GM18507 (cell line): ENCODE measurements at places on chromosomes 6 and 20.

- DNase-seq: no peak
Observed at GRCh38 chr20:35463455-35464300, 8.3 kb downstream of the CEP250 start.

- DNase-seq: no peak
Observed at GRCh38 chr20:64130876-64131275, 23.5 kb upstream of the NPBWR2 start.

- DNase-seq: no peak
Observed at GRCh38 chr6:4872841-4873240, 96.6 kb downstream of the CDYL start.

DNA sequence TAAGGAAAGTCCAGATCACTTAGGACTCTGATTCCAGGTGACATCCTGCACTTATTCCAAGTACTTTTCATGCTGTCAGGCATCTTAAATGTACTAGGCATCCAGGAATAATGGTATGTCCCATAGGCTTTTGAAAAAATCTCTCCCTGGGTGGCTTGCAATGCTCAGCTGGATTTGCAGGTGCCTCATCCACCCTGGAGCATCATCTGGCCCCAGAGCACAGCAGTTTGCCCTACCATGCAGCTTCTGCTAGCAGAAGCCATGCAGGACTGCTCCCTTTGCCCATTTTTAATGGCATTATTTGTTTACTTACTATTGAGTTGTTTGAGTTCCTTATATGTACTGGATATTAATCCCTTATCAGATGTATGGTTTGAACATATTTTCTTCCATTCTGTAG is 45.2 kb downstream of the DZANK1 start:
- DNase-seq: no peak

DNA sequence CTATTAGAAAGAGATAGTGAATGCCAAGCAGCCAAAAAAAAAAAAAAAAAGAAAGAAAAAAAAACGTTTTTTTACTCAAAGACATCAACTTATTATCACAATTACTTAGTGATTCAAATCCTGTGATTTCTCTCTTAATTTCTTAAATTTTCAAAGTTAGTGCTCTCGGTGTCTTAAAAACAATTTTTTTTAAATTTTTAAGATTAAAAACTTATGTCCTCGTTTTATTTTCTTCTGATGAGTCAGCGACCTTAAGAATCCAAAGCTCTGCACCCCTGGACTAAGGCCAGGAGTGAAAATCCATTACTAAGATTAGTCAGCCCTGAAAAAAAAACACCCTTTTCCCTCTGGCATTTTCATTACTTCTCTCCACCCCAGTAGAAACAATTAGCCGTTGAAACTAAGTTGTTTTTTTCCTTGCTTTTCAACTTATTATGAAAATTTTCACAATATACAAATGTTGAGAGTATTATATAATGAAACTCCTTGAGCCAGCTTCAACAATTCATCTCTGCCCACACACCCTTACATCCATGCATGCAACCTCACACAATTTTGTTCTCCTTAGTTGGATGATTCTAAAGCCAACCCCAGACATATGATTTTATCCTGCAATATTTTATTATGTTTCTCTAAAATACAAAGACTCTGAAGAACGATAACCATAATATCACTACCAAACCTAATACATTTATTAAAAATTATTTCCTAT is 85.6 kb upstream of the CARMIL1 start:
- DNase-seq: no peak

DNA sequence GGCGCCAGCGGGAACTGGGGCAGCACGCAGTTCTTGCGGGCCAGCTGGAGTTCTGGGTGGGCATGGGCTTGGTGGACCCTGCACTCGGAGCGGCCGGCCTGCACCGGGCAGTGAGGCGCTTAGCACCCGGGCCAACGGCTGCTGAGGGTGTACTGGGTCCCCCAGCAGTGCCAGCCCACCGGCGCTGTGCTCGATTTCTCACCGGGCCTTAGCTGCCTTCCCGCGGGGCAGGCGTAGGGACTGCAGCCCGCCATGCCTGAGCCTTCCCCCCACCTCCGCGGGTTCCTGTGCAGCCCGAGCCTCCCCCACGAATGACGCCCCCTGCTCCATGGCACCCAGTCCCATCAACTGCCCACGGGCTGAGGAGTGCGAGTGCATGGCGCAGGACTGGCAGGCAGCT is 168.8 kb downstream of the CD24 start:
- DNase-seq: no peak

GRCh38 chr6:131946404-131946991 is 4.7 kb downstream of the CCN2 start:
- DNase-seq: no peak

DNA sequence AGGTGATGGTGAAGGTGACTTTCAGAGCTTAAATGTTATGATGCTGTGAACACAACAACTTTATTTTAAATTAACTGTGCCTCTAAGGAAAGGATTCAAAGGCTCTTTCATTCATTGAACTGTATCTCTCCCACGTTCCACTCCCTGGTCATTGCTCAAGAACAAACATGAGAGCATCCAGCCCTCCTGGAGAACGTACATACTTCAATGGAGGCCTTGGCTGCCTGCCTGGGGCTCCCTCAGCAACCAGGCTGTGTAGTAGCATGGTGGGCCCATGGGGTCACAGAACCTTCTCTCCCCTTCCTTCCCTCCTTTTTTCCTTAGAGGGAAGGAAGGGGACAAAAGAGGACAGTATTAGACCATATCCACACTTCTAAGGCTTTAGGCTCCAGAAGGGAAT is 234.3 kb downstream of the CDC5L start:
- DNase-seq: no peak

GRCh38 chr6:132494954-132495353 is 18.0 kb downstream of the STX7 start:
- no peak for DNase-seq

- peak; percentile 18 for DNase-seq
Observed at GRCh38 chr6:44128020-44128917, 915 bp downstream of the TMEM63B start.

GRCh38 chr20:39524371-39524911 is 562.3 kb downstream of the DHX35 start:
- no peak for DNase-seq

GRCh38 chr6:13229205-13230085 is 98.9 kb downstream of the TBC1D7 start:
- peak; percentile 65 for DNase-seq

GRCh38 chr6:7260291-7261031 is 52.5 kb downstream of the SSR1 start:
- no peak for DNase-seq

DNA sequence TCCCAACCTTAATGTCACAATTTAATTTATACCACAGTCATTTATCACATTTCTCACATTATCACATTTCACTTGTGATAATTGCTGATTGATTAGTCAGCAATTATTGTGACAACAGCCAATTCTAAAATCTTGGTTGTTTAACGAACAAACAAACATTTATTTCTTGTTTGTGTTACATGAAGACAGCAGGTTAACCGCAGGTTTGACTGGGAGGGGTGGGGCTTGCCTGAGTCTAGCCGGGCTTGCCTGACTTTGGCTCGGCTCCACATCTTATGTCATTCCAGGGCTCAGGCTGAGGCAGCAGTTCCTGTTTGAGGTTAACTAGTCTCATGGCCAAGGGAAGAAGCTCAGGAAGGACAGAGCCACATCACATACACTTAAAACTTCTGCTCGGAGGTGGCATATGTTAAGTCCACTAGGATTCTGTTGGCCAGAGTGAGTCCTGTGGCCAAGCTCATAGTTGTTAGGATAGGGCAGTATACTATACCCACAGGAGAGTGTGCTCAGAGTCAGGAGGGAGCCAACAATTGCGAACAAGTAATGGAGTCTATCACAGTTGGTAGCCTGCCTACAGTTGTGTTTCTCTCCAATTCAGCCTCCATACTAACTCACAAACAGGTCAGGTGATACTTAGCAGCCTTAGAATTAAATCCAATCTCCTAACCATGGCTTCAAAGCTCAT is 90.0 kb upstream of the IFNGR1 start:
- no peak for DNase-seq

GRCh38 chr6:107666084-107666980 is 157.8 kb downstream of the SCML4 start:
- DNase-seq: no peak

DNA sequence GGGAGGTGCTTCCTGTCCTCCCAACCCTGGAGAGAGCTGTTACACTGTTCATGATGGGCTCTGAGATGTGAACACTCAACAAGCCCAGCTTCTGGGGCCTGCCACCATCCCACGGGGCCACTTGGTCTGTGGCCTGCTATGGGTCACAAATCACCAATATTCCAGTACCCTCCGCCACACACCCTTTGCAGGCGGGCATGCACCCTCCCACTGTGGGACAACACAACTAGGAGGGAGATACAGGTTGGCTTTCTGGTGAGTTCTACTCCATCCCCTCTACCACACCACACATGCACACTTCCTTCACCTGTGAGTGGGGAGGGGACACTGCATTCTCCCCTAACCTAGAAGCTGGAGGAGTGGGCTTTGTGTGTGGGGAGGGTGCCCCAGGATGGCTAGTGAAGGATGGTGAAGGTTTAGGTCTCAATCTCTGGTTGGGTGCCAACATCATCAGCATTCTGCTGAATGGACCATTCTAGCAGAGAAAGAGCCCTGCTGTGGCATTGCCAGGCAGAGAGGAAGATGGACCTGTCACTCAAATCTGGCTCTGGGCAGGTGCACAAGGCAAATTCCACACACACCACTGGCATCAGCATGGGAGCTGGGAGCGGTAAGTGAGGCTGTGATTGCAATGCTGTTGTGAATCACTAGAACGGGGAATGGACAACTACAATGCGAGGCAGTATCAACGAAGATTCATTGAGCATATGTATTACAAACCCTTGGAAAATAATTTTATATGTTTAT is 175.1 kb downstream of the THBS2 start:
- DNase-seq: no peak

DNA sequence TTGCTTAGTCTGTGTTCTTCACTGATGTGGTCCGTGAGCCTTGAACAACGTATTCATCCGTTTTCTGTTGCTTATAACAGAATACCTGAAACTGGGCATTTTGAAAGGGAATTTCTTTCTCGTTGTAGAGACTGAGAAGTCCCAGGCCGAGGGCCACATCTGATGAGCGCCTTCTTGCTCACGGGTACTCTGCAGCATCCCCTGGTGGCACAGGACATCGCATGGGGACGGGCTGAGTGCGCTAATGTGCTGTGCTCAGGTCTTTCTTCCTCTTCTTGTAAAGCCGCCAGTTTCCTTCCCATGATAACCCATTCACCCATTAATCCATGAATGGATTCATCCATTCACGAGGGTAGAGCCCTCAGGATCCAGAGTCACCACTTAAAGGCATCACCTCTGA is 161.0 kb downstream of the NFATC2 start:
- DNase-seq: no peak

DNA sequence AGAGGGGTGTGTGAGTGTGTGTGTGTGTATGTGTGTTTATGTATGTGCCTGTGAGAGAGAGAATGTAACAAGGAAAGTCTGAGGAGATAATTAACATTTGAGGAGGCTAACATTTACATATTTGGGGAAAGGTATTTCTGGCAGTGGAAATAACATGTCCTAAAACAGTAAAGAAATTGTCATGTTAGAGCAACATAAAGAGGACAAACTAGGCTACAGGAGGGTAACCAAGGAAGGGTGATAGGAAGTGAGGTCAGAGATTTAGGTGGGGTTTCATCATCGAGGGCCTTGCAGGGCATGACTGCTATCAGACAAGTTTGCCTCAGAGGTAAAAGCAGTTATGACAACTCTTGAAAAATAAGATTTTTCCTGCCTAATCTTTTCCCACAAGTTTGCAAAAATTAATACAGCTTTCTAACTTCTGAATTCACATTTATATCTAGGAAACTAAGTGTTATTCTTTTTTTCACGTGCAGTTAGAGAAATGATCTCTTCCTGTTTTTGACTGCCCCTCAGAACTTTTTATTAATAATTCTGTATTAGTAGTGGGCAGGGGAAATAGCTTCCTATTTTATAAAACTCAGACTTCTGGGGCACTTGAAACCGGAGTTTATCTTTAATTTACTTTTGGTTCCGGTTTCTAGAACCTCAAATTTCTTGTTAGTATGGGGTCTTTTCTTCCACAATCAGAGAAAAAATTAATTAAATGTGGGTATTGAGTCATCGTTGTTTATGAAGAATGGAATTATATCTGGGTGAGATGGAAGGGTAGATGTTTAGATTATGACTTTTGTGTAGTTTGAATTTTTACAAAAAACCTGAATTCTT is 30.5 kb upstream of the RHAG start:
- no peak for DNase-seq

- no peak for DNase-seq
Observed at GRCh38 chr6:85118652-85119235, 331.1 kb upstream of the NT5E start.
